ENCODE measurements at places on chromosomes 16 and 17.
A peak's percentile ranks its signal among the peaks of the same experiment; 100 is the strongest.

DNA sequence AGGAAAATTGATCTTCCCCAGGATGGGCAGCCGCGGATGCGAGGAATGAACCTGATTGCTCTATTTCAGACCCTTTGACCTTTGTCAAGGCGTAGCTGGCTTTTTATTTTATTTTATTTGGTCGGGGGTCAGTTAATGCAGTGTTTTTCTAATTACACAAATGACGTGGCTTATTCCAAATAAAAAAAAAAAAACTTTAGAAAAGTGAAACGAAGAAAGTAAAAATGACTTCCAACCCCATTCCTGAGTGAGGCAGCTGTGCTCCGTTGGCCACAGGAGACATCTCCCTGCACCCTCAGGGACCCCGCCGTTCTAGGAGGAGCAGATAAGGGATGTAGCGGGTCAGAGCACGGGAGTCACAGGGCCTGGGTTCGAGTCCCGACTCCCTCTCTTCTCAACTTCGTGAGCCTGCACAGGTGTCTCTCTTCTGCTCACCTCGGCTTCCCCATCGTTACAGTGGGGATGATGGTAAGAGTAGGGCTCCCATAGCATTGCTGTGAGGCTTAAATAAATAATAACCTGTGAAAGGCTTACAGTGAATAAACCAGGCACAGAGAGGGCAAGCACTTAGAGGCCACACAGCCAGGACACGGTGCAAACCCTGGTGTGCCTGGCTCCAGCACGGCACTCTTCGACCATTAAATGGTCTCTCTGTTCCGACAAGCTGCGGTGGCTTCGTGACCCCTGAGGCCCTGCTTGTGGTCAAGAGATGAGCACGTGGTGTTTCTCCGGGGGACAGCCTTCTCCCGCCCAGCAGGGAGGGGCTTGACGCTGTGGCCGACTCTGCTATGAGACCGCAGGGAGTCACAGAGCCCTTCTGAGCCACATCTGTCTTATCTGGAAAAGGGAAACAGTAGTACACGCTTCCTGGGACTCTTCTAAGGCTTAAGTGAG, 10.2 kb downstream of the FOXF1 start:
- no peak for DNase-seq

- no peak for DNase-seq
Observed at GRCh38 chr16:13856398-13856797, 63.6 kb upstream of the ERCC4 start.

- DNase-seq = no peak
Observed at GRCh38 chr16:17768257-17768656, 297.5 kb upstream of the XYLT1 start.

DNA sequence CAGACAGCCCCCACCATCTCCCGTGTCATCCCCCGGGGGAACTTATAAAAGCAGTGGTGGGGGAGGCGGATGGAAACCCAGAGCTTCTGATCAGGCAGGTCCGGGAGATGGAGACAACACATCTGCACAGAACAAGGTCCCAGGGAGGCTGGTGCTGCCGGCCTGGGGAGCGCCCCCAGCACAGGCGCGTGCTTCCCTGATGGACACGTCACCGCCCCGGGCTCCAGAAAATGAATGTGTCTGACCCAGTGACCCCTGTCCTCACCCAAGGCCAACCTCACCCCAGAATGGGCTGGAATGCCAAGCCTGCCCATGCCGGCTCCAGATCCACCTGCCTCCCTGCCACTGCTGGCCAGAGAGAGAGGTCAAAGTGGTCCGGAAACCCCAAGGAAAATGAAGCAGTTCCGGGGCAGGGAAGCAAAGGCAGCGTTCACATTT, 12.5 kb downstream of the SLC7A5 start:
- DNase-seq = no peak

GRCh38 chr17:14859542-14859941, 405.6 kb downstream of the PMP22 start:
- DNase-seq = no peak

DNA sequence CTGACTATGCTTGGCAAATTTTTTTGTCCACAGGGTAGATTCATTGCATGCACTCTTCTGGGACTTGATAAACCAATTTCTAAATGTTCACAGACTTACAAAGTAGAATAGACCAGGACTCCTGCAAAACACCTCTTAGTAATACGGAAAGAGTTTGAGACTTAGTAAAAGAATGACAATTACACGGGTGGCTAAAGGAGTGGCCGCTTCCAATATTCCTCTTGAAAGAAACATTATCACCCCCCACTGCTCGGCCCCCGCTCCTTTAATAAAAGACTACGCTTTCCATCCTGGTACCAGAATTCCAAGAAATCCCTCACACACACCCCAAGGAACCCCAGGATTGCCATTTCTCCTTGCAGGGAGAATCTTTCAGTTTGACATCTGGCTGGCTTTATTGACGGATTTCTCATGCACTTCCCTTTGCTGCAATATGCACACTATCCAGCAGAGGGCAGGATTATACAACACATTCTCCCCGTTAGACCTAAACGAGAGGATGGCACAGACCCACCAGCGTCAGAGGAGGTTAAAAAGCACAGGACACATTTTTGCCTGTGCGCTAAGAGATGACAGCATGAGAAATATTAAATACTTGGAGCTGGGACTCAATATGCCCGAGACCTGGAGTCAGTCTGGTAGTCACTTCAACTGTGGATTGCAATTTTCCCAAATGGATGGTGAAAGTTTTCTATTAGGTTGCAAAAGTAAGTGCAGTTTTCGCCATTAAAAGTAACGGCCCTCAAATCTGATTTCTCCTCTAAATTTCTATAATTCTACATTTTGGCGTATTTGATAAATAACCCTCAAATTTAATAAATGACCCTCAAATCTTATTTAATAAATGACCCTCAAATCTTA, 46.6 kb upstream of the NUDT7 start:
- peak; percentile 80 for DNase-seq

DNA sequence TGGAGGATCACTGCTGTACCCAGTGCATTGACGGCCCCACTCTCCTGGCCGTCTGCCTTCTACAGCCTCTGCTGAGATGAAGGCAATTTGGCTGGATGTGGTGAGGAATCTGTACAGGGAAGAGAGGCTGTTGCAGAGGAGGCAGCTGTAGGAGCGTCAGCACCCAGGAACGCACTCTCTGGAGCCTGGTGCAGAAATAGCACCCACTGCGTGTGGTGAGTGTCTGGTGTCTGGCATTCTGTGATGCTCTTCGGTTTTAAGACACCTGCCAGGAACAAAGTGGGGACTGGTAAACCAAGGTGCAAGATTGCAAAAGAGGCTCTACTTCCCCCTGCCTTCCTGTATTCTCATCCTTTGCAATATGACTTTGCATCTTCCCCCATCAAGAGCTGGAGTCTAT, 187.5 kb upstream of the SDK2 start:
- no peak for DNase-seq

- DNase-seq = no peak
Observed at GRCh38 chr16:67052399-67052798, 23.4 kb downstream of the CBFB start.

DNA sequence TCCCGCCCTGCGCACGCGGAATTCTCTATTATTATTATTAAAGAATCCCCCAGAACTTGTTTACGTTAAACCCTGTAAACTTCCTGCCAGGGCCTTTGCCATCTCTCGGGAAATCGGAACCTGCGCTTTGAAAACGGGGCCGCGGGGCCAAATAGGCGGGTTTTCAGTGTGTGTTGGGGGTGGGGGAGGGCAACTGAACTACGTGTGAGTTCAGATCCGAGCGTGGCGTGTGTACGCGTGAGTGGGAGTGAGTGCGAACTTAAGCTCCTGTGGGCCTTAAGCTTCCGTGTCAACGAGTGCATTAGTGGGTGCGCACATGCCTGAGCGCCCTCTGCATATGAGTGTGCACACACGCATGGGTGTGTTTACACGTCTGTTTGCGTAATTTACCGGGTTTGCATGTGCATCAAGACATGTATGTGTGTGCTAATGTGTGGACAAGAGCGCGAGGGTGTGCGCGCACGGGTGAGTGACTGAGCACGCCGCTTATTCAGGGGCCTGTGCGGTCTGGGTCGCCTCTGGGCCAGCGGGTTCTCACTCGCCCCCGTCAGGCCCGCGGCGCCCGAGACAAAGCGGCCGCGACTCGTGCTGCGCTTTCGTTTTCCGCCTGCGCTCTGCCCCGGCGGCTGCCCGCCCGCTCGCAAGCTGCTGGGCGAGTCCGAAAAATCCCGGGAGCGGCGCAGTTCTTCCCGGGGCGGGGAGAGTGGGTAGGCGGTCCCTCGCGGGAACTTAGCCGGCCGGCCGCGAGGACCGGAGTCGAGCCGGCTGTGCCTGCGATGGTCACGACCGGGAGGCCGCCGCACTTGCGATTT, 1.2 kb upstream of the FOXF1 start:
- no peak for DNase-seq

GRCh38 chr17:81859906-81860755, at the start of gene P4HB:
TSS of gene P4HB (minus strand) at chr17:81860535. CDS start at chr17:81860471, 64 bp downstream.
- DNase-seq = no peak

DNA sequence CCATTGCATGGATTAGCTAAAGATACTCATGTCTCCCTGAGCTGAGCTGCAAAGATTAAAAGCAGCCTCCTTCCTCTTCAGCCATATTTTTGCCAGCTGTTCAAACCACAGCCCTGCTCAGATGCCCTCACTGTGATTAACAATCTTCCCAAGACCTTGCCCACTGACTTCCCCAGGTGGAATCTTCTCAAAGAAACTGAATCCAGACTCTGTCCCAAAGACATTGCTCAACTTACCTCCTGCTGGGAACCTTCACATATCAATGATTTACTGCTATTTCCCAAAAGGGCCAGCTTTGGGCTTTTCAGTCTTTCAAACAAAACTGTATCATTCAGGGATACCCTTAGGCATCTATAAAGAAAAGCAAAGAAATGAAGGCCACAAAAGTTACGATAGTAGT, 9.2 kb downstream of the C17orf67 start:
- no peak for DNase-seq

GRCh38 chr17:27540318-27541101, 84.3 kb downstream of the KSR1 start:
- peak; percentile 75 for DNase-seq

DNA sequence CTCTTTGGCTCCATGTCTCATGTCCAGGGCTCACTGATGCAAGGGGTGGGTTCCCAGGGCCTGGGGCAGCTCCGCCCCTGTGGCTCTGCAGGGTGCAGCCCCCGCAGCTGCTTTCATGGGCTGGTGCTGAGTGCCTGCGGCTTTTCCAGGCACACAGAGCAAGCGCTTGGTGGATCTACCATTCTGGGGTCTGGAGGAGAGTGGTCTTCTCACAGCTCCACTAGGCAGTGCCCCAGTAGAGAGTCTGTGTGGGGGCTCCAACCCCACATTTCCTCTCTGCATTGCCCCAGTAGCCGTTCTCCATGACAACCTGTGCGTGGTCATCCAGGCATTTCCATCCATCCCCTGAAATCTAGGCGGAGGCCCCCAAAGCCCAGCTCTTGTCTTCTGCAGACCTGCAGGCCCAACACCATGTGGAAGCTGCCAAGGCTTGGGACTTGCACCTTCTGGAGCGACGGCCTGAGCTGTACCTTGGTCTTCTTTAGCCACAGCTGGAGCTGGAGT, 5.2 kb downstream of the IL32 start:
- DNase-seq = no peak

DNA sequence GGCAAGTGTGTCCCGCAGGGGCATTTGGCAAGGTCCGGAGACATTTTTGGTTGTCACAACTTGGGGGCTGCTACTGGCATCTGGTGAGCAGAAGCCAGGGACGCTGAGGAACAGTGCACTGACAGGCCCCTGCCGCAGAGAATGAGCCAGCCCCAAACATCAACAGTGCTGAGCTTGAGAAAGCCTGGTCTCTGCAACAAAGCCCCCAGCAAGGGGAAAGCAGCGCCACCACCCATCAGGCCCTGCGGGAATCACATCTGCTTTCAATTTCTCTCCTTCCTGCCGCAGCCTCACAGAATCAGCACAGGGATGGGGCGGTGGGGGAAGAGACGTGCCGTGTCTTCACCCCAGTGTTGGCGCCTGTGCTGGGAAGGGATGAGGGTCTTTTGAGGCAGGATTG, 14.8 kb upstream of the PRPSAP1 start:
- DNase-seq = no peak

GRCh38 chr17:57834146-57834741, 15.6 kb downstream of the MRPS23 start:
- no peak for DNase-seq

DNA sequence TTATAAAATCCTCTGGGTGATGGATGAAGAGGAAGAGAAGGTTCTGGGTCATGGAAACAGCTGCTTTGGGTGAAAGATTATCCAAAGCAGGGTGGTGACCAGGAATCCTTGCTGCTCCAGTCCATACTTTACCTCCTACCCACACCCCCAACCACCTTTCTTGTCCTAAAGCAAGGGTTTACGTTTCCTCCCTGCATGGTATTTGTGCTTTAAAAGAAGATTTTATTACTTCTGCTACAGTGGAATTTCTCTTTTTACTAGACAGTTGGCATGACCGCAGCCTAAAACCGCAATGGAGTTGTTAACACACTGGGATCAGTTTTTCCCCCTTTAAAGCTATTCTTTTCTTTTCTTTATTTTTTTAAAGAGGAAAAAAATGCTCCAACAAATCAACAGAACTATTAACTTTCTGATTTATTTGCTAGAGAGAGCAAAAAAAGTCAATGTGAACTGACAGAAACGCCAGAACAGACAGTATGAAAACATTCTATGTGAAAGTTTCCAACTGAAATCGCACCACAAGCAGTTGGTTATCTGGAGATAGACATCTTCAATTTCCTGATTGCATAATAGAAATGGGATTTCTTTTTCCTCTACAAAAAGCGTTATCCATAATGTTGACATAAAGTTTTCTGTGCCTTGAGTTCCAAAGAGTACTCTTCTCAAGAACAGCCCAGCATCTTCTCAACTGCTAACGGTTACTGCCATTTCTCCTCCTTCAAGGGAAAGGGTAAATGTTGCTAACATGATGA, 236.0 kb downstream of the IRX3 start:
- DNase-seq = no peak

DNA sequence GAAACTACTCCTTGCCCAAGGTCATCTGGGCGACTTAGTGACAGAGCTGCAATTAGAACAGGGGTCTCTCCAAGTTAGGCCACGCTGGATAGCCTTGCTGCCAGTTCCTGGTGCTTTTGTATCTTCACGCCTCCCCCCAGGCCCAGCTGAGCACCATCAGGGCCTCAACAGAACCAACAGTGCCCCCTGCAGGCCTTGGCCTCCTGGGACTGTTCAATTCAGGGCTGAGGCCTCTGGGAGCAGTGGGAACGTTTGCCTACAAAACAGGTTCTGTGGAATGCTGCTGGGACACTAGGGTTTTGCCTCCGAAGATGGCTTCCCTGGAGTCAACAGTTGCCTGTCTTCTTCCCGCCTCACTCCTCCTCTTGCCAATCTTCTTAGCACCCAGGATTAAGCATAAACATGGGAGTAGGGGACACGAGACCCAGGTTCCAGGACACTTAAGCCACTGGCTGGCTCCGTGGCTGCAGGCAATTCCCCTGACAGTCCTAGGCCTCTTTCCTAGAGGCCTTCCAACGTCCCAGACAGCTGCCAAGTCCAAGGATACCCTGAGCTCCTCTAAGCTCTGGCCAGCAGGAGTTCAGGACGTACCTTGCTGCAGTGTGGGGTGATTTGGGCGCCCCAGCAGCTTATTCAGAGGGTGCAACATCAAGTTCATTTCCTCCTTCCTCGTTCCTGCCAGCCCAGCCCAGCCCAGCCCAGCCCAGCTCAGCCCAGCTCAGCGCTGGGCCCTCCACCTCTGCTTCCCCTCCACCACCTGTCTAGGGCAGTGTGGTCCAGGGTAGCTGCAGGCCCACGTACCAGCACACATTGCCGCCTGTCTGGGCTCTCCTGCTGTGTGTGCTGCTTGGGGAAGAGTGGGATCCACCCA, 246.6 kb upstream of the RPL38 start:
- DNase-seq = peak; percentile 80

- DNase-seq = no peak
Observed at GRCh38 chr16:22660441-22661160, 149.9 kb downstream of the NPIPB5 start.
